ENCODE measurements at places on chromosomes 16 and 17. TPM values are rescaled to one million over a fixed set of nuclear protein-coding genes. Genes with fewer than 3 reads are reported as not detected.

Gene HOXB4
- total RNA-seq: 2.8 TPM

Gene TOX3
- not detected for total RNA-seq

Gene KRTAP9-8
- not detected for total RNA-seq

Gene RGS9
- total RNA-seq: 5.1 TPM

Gene SALL1
- total RNA-seq: not detected

Data from activated T-helper 17 cell treated with anti-CD3 and anti-CD28 coated beads, Interleukin-2, amount 50 U/mL, for 72 hours (primary cell).